ENCODE measurements at places on chromosomes 12 and 14.

DNA sequence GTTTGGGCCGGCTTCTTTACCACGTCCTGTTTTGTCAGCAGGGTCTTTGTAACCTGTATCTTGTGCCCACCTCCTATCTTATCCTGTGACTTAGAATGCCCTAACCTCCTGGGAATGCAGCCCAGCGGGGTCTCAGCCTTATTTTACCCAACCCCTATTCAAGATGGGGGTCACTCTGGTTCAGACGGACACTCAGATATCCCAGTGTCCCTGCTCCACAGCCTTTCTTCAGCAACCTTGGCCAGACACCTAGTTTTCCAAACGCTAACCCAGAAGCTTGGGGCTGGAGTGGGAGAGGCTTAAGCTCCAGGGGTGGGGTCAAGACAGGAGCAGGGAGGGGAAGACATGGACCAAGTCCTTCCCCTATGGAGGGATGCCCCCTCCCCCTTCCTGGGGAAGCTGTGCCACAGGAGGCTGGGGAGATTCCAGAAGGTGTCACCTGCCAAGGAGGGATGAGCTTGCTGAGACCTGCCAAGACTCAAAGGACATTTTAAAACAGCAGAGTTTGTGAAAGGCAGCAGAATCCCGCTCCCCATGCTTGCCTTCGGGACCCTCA is 62.2 kb downstream of the RIN3 start:
- DNase-seq: no peak

GRCh38 chr14:23139874-23140273 is 20.8 kb upstream of the CEBPE start:
- no peak for DNase-seq

GRCh38 chr12:46788072-46788887 is 37.5 kb downstream of the SLC38A4 start:
- DNase-seq: no peak

GRCh38 chr12:49295082-49295936 is at the start of gene PRPH:
Gene PRPH (plus strand): TSS chr12:49295147. CDS start chr12:49295201, 54 bp downstream.
- DNase-seq: no peak

- no peak for DNase-seq
Measured at GRCh38 chr14:105146976-105147635, 21.5 kb downstream of the JAG2 start.

- no peak for DNase-seq
Measured at GRCh38 chr12:13011098-13011497, 11.0 kb upstream of the HEBP1 start.

GRCh38 chr14:23365036-23365731 is at the start of gene EFS:
Gene EFS (minus strand): TSS chr14:23365172. CDS start chr14:23365025, 147 bp downstream.
- DNase-seq: no peak

- DNase-seq: no peak
Measured at GRCh38 chr12:78792052-78792698, 72.4 kb upstream of the SYT1 start.

DNA sequence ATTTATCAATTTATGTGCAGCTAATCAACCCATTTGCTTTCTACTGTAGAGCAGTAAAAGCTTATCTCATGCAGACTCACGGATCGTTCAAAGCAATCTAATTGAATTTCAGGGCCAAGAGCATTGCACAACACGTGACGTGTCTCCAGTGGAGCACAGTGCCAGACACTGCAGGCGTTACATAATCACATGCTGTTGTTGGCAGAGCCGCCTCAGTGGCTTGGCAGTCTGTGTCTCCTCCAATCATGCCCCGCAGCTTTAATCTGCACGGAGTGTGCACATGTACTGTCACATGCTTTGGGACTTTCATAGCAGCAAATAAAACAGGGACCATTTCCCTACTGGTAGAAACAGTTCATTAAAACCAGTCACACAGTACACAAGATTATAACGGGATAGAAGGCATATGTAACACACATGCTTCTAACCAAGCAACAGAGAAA is 309.3 kb downstream of the ITPR2 start:
- peak; percentile 44 for DNase-seq

DNA sequence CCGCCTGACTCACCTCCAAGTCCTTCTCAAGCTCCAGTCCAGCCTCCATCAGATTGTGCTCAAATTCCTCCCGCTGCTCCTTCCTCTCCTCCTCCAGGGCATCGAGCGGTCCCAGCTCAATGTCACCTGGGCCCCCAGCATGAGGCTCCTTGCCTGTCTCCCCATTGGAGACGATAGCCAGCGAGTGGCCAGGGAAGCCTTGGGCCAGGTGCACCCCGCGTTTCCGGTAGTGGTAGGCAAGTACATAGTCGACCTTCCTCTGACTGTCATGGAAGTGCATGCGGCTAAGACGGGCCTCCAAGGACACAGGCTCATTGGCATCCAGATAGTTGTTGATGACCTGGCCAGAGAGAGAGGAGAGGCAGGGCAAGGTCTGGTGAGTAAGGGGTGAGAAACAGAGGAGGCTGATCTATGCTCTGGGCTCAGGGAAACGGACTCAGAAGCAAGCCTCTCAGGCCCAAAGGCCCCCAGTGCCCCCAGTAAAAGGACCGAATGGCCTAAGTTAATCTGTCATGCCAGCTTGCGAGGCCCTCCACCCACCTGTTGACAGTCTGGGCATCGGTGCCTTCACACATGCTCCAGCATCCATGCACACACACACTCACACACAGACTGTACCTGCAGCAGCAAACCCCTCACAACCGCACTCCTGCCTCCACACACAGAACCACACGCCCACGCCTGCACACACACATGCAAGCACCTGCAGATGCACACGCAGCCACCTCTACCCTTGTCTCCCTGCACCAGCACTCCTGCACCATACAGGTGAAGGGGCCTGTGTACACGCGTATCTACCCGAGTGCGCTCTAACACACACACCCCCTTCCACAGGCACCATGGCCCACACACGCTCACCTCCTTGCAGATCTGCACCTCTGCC is 23.8 kb downstream of the ANO2 start:
- DNase-seq: no peak

- DNase-seq: no peak
Measured at GRCh38 chr12:98154850-98155249, 360.5 kb upstream of the TMPO start.

GRCh38 chr14:77319422-77319821 is 1.3 kb downstream of the POMT2 start:
- DNase-seq: peak; percentile 9

- no peak for DNase-seq
Measured at GRCh38 chr12:3998397-3998796, 125.2 kb upstream of the PARP11 start.

- peak; percentile 79 for DNase-seq
Measured at GRCh38 chr14:20697273-20698017, 8.9 kb downstream of the ANG start.

- no peak for DNase-seq
Measured at GRCh38 chr14:78154827-78155226, 15.3 kb upstream of the NRXN3 start.

- DNase-seq: no peak
Measured at GRCh38 chr14:63468294-63468693, 74.9 kb downstream of the PPP2R5E start.

DNA sequence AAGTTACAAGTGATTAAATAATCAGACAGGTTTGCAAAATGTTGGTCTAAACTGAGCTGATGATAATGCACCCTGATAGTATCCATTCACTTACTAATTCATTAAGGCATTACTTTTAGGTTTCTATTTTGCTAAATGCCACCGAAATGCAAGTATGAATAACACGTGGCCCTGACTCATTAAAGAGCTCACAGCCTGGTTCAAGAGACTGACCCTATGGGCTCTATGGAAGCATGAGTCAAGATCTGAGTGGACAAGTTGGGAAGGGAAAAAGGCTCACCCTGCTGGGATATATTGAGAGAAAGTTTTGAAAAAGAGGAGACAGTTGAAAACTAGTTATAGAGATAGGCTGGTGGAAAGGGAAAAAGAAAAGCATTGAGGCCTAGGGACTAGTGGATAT is 14.8 kb upstream of the LRRC9 start:
- DNase-seq: no peak

Data from KBM-7 (cell line).